Daoy (cell line): ENCODE measurements at places on chromosomes 6 and 20.

DNA sequence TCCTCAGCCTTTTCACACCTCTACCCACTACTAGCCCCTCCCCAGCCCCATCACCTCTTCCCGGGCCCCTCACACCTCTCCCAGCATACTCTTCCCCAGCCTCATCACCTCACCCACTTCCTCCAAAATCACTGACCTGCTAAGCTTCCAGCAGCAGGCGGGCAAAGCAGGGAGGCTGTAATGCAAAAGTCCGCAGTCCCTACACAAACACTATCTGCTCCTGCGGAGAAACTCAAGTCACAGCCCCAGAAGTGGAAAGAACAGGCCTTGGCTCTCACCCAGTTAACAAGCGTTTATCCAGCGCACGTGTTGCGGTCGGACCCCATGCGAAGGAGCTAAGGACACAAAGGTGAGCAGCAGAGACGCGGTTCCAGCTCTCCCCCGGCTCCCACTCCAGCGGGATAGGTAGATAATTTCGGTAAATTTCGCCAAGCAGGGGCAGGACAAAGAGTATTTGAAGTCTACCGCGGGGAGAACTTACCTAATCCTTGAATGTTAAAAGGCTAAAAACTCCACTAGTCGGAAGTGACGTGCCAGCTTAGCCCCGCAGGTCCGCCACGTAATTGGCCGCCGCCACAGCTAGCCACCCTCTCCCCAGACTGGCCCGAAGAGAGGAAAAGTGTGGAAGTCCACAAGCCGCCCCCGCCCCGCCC is 728 bp upstream of the TRIM39 start:
- peak; percentile 77 for DNase-seq

DNA sequence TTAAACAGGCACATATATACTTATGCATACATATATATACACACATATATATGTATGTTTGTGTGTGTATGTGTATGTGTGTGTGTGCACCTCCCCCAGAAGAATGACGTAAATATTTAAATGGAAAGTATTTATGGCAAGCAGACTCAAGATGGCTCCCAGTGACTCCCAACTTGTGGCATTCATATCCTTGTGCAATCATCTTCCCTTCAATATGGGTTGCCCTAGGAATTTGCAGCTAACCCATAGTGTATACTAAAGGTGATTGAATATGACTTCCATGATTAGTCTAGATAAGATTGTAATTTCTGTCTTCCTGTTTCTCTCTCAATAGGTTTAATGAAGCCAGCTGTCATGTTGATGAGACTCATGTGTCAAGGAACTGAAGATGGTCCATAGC is 127.6 kb downstream of the TRDN start:
- DNase-seq: no peak

- DNase-seq: no peak
Measured at GRCh38 chr6:146542881-146543210, 787 bp upstream of the RAB32 start.

DNA sequence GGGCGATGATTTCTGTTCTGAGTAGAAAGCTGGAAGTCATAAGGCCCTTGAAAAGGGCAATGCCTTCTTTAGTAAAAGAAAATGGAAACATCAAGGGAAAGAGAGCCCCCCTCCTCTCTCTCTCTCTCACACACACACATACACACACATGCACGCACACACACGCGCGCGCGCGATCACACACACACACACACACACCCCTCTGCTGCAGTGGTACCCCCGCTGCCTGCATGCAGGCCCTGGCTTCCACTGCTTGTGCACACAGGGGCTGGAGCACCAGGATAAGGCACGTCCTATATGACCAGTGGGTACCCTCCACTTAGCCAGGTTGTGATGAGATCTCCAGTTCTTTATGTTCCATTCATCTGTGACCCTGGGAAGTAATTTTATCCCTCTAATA is 300.9 kb downstream of the SLC35F1 start:
- DNase-seq: no peak

- no peak for DNase-seq
Measured at GRCh38 chr6:168793649-168794048, 352.7 kb downstream of the SMOC2 start.
